ENCODE measurements at places on chromosomes 11 and 22.

GRCh38 chr11:108154591-108154990 is 33.2 kb downstream of the ACAT1 start:
- no peak for DNase-seq

DNA sequence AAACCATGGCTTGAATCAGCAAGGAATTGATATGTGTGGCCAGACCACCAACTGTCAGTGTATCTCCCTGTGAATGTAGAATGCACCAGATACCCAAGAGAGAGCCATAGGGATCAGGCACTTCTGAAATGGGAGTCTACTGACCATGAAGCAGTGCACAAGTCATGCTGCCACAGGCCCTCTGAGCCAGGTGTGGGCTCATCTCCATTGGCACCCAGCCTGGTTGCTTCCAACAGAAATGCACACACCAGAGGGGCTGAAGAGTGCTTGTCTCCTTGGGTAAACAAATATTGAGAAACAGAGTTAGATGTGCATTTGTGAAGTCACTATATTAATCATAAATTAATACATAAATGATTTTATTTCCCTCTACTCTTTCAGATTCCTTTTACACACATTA is 28.4 kb upstream of the PANX1 start:
- DNase-seq: no peak

GRCh38 chr11:116935514-116935913 is 98.1 kb upstream of the APOA1 start:
- no peak for DNase-seq

- no peak for DNase-seq
Observed at GRCh38 chr11:122105044-122105758, 10.8 kb downstream of the BLID start.

GRCh38 chr22:45103756-45104155 is 60.0 kb upstream of the NUP50 start:
- DNase-seq: no peak

DNA sequence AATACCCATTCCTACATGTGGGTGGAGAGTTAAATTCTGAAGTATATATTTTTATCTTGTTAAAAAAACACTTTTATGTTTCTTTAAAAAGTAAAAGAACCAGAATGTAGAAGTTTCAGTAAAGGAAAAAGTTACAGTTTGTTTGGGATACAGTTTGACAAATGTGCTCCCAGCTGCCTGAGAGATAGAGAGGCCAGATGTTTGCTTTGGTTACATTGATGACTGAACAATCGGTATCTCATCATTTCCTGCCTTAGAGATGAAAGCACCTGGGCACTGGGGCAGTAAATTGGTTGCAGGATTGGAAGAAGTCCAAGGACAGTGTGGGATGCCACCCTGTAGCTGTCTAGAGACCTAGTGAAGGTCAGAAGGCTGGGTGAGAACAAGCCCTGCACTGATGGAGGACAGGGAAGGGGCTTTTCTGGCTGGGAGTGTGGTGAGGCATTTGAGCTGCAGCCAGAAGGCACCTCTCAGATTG is 16.6 kb downstream of the MED15 start:
- DNase-seq: no peak

DNA sequence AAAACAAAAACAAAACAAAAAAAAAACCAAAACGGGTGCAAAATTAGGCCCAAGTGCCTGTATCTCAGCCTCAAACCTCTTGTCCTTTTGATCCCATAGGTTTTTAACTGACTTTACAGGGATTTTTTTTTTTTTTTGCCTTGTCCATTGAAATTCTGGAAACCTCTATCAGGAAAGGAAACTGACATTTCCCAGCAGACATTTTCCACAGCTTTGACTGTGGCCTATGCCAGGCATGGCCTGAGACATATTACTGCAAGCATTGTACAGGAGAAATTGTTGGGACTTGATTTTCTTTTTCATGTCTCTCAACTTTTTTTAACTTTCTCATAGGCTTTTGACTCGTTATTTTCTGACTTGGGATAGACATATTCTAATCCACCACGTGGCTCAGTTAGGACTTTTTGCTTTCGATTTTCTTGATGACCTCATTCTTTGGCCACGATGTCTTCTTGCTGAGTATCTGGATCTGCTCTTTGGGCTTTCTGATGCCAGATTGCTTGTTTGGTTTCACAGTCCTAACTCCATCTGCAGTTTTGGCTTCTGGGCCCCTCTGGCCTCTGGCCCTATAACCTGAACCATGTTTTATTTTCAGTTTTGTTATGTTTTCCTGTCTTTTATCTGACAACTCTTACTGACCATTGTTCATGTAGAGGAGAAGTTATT is 336.1 kb upstream of the C11orf87 start:
- DNase-seq: no peak

GRCh38 chr22:48001101-48001500 is 1238.7 kb downstream of the TBC1D22A start:
- no peak for DNase-seq

DNA sequence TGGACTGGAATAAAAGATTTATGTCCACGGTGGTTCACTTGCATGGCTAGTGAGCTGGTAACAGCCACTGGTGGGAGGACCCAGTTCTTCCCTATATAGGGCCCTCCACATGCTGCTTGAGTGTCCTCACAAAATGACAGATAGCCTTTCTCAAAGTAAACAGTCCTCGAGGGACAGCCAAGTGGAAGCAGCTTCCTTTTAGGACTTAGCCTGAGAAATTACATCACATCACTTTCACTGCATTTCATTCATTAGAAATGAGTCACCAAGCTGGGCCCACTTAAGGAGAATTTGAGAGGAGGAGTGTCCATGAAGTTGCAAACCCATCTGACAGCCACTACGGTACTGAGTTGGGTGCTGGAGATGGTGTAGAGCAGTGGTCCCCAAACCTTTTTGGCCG is 7.0 kb downstream of the ISX start:
- no peak for DNase-seq

DNA sequence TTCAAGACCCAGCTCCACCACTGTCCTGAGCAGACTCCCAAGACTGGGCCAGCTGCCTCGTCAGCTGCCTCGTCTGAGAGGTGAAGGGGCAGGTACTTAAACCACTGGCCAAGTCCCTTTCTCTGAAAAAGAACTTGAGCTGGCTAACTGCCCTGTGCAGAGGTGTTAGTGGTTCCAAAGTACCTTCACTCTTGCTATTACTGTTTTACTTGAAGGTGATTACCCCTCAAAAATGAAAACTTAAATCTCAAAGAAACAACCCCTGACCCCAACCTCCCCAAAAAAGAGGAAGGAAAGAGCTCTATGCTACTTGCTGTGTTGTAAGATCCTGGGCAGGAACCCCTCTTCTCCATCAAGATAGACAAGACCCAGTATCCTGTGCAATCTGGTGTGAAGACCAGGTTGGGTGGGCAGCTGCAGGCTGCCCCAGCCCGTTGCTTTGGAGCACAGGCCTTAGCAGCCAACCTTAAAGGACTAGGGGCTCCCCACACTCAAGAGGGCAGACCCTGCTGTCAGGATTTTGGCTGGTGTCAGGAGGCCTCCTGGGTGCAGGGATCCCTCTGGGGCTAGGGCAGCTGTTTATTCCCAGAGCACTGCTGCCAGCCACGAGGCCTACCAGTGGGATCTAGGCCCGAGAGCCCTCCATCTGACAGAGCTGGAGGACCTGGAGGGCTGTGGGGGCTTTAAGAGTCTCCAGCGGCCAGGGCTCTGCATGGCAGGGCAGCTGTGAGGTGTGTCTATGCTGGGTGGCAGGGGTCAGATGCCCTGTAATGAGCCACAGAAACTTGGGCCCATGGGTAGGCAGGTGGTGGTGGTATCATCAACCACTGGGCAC is 13.0 kb downstream of the GUCD1 start:
- no peak for DNase-seq

GRCh38 chr11:69337211-69337721 is 43.3 kb downstream of the MYEOV start:
- peak; percentile 69 for DNase-seq

DNA sequence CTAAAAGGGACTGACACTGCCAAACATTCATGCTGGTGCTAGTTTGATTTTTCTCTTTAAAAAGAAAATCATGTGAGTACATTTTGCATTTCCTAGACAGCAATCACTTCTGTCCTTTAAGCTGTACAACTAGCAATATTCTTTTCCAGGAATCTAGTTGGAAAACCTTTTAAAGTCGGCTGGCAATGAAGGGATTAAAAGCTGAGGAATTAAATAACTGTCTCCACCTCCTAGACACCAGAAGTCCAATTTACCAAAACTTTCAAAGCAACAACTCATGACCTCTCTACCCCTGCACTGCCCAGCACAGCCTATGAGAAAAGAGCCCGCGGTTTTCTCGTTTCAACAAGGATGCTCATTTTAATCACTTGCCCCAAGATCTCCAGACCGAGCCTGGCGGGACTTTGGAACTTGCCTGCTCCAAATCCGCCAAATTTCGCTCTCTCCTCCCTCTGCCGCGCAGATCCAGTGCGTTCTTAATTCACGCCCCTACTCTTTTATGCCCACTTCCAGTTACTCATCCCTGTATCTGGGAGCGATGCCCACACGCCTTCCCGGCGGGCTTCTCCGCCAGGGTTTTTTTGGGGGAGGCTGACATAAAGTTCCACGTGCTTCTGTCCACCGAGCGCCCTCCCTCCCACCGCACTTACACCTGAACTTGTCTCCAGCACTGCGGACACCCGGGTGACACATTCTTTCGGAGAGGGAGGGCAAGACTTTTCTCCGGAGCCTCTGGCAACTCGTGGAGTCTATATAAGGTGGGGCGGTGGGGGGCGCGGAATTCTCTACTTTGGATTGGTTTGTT is 2.5 kb downstream of the MPPED2 start:
- no peak for DNase-seq

GRCh38 chr11:112221274-112221835 is 4.9 kb upstream of the PTS start:
- DNase-seq: no peak

- no peak for DNase-seq
Observed at GRCh38 chr11:120918257-120918656, 105.6 kb upstream of the TBCEL start.

- DNase-seq: no peak
Observed at GRCh38 chr11:62688491-62688890, 839 bp downstream of the LRRN4CL start.

GRCh38 chr11:43504316-43504950 is 145.7 kb downstream of the TTC17 start:
- DNase-seq: no peak

DNA sequence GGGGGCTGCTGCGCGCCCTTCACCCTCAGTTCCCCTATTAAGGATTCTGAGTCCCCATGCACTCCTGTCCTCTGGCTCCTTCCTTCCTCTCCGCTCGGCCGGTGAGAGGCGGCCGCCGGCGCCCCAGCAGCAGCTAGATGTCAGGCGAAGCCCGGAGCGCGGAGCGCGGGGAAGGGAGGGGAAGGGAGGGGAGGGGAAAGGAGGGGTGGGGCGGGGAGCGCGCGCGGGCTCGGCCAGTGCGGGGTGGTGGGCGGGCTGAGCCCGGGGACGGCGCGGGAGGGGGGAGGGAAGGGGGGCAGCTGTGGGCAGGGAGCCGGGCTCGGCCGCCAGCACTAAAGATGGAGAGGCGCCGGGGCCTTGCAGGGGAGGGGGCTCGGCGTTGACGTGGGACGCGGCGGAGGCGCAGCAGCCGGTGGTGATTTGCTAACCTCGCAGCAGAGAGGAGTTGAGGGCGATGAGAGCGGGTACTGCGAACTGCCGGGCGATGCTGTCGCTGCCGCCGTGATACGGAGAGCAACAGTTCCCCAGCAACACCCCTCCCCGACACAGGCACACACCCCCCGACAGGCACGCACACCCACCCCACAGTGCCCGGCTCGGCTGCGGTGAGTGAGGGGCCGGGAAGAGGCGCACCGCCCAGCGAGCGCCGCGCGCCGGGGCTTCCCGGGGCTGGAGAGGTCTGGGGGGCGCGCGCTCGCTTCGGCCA is at the start of gene ZBTB16:
Gene ZBTB16, plus strand, starts transcription at position 434 of the 706 bp plus-strand sequence. CDS start 3,590 bp downstream, outside the sequence.
- DNase-seq: peak; percentile 43

DNA sequence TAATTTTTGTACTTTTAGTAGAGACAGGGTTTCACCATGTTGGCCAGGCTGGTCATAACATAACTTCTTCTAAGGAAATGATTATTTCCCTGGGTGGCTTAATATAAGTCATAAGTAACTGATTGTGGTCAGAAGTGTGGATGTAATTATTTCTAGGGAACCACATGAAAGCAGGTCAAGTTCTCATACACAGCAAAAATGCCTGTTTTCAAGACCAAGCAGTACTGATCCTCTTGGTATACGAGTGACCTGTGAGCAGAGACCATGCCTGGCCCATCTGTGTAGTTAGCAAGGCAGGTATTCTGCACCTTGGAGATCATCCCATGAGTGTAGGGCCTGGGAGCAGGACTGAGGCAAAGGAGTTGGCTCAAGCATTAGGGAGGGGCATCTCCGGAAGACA is 32.5 kb upstream of the NUCB2 start:
- DNase-seq: no peak

- peak; percentile 74 for DNase-seq
Observed at GRCh38 chr11:44775366-44775984, 48.7 kb downstream of the TSPAN18 start.

DNA sequence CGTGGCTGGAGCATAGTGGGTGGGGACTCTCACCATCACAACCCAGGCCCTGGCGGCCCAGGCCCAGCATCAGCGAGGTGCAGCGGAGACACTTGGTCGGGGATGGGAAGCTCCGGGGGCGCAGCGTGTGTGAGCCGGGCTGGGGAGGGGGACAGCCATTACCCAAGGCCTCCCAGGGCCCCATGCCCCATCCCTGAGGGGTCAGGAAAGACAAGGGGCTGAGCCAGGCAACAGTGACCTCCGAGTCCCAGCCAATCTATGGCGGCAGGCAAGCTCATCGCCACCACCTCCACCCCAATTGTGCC is 11.3 kb downstream of the CDC42BPG start:
- no peak for DNase-seq

GRCh38 chr11:639332-639955 is 2.4 kb downstream of the DRD4 start:
- DNase-seq: no peak

- DNase-seq: no peak
Observed at GRCh38 chr11:5246772-5247471, 2.7 kb downstream of the HBG1 start.
